ENCODE measurements at places on chromosomes 6 and 20.

DNA sequence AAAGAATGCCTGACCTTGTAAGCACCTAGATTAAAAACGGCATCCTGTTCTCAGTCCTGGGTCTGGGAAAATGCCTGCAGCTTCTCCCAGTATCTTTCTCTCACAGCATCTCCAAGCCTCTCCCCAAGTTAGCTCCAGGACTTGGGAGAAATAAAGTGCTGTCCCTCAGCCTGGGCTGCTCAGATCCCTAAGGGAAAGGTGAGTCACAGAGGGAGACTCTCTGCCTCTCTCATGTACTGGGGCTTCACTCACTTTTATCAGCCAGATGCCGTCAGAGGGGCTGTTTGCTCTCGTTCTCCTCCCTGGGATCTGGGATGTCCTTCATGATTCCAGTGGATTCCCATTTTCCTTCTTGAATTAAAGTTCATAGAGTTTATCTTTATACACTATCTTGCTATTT, 293.6 kb downstream of the COL12A1 start:
- DNase-seq, result no peak

DNA sequence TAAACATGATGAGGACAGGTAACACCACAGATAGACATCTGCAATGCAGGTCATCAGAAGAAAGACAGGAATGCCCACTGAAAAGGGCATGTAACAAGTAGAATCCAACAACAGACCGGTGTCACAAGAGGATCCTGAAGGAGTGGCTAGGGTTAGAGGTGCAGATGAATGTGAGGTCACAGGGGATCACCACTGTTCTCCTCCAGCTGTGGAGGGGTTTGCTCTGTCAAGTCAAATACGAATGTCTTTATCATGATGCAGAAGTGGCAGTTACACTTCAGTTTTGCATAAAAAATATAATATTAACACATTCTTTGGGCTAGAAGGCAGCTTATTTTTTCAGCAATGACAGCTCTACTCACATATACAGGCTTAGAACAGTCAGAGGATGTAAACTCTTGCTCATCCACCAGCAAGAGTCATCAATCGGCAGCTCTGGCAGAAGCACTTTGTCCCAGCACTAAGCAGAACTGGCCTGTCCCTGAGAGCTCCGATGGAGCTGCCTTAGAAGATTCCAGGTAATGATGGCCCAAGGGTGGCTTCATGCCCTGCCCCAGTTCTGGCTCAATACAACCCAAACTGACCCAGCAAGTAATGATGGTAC, 130.4 kb upstream of the TRAF3IP2 start:
- DNase-seq, result no peak

GRCh38 chr6:40912158-40912946, 126.7 kb downstream of the UNC5CL start:
- no peak for DNase-seq

- DNase-seq, result no peak
Measured at GRCh38 chr6:132934496-132934895, 120.1 kb downstream of the RPS12 start.

GRCh38 chr6:152554851-152555250, 82.3 kb downstream of the SYNE1 start:
- DNase-seq, result no peak

DNA sequence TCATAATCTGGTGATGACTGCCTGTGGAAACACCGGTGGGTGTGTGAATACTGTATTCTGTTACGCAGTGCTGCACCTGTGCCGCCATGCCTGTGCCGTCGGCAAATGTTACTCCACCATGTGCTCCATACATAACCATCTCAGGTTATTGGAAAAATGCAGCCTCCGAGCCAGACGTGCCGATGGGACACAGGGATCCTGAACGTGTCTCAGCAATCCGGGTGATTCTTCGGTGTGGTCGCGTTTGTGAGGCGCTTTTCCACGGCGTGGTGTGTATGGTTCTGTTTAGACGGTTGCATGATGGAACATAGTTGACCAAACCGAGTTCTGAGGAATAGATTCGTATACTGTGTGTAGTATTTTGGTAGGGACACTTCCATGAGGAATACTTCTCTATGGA, 130.3 kb downstream of the SMOC2 start:
- DNase-seq, result no peak

DNA sequence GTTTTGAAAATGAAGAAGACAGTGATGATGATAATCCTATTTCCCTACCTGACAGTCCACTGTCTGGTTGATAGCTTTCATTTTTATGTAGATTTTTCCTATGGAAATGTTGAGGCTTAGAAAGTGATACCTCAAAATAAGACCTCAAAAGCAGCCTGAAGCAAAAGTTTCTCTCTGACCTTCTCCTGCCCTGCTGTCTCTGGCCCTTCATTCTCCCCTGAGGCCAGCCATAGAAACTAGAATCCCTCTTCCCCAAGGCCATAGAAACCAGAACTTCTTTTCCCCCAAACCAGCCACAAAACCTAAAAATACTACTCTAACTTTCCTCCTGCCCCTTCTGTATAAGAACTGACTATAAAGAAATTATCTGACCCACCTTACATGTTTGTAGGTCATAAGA, 52.6 kb upstream of the GCM1 start:
- DNase-seq, result no peak

GRCh38 chr6:34950849-34951248, 61.8 kb downstream of the ANKS1A start:
- DNase-seq, result no peak

GRCh38 chr20:17525650-17526049, 5.5 kb downstream of the BFSP1 start:
- DNase-seq, result no peak

GRCh38 chr20:57691699-57692098, 18.1 kb downstream of the PMEPA1 start:
- DNase-seq, result no peak

- DNase-seq, result no peak
Measured at GRCh38 chr20:23007886-23008655, 27.0 kb upstream of the SSTR4 start.
